ENCODE measurements at places on chromosomes 11 and 22.

- no peak for DNase-seq
These were observed 5.2 kb downstream of the SLC15A3 start for GRCh38 chr11:60946601-60947264.

DNA sequence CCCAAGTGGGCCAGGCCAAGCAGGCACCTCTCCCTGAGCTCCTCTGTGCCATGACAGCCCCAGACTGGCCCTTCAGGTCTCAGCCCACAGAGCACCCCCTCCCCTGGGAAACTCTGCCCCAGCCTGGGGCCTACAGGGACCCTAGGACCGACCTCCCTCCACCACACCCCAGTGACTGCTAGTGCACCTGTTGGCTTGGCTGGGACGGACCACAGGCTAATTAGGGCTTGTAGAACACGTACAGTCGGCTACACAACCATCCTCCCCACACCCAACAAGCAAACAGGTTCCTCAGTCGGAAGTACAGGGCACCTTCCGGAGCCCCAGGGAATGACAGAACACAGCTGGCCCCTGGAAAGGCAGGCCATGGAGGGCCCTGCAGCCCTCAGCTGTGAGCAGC is 4.3 kb downstream of the SBF1 start:
- DNase-seq = no peak

GRCh38 chr22:27065279-27065678 is 407.9 kb downstream of the MIAT start:
- DNase-seq = no peak

GRCh38 chr11:34758262-34758661 is 137.4 kb downstream of the EHF start:
- no peak for DNase-seq

DNA sequence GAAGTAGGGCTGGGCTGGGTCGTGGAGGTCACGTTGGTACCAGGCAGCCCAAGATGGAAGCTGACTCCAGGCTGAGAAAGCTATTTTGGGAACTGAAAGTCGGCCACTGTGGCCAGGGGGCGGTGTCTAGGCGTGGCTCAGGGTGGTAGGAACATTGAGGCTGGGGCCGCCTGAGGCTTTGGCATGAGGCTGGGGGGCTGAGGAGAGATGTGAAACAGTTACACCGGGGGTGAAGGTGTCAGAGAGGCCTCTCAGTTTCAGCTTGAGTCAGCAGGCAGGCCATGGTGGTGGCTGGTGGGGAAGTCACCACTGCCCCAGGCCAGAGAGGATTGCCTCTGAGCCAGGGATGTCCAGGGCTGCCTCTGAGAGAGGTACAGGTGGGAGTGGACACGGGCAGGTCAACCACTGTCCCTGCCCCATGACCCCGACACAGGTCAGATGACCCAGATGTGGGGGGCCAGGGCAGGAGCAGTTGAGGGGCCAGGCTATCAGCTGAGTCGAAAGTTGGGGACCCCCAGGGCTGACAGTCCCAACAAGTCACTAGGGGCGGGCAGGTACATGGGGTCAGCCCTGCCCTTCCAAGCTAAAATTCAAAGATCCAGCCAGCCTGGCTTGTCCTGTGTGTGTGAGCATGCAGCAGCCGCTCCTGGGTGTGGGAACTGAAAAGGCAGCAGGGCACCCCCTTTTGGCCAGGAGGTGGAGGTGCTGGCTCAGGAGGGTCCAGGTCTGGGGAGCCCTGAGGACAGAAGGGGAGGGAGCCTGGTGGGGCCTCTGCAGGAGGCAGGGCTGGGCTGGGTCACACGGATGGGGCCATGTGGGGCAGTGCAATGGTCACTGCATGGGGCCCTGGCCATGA is 7.2 kb downstream of the KCNK7 start:
- peak; percentile 74 for DNase-seq

GRCh38 chr11:35035894-35036408 is 103.0 kb upstream of the CD44 start:
- no peak for DNase-seq

GRCh38 chr11:19779740-19780139 is 67.1 kb downstream of the NAV2 start:
- no peak for DNase-seq

DNA sequence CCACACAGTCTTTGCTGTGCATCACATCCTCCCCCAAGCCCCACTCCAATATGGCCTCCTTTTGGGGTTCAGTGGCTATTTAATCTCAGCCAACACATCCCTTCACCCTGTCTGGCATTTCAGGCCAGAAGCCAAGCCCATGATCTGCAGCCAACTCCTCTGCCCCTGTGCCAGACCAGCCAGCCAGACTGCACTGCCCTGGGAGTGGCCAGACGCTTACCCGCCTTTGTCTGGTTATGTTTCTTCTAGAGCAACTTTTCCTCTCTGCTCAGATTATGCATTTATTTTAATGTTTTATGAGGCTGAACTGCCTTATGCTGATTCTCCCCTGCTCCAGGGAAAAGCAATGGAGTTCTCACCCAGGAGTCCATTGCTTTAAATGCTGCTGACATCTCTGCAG is 206.7 kb upstream of the TBCEL start:
- DNase-seq = no peak

DNA sequence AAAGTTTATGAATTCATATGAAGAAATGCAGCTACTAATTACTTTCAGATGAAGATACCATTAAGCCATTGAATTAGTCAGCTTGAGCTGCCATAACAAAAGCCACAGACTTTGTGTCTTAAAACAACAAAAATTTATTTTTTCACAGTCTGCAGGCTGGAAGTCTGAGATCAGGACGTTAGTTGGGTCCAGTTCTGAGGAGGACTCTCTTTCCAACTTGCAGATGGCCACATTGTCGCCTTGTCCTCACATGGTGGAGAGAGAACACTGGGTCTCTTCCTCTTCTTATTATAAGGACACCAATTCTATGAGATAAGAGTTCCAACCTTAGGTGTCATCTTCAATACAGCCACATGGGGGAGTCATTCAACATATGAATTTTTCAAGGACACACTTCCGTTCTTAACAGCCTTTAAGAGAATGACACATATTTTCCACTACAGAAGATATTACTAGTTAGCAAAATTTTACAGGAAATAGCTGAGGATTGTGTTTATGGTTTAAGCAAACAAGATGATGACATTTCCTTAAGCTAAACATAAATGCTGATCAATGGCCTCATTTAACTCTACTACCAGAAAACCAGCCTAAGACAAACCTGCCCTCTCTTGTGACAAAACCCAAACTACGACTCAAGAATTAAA is 56.0 kb downstream of the DCUN1D5 start:
- DNase-seq = no peak

DNA sequence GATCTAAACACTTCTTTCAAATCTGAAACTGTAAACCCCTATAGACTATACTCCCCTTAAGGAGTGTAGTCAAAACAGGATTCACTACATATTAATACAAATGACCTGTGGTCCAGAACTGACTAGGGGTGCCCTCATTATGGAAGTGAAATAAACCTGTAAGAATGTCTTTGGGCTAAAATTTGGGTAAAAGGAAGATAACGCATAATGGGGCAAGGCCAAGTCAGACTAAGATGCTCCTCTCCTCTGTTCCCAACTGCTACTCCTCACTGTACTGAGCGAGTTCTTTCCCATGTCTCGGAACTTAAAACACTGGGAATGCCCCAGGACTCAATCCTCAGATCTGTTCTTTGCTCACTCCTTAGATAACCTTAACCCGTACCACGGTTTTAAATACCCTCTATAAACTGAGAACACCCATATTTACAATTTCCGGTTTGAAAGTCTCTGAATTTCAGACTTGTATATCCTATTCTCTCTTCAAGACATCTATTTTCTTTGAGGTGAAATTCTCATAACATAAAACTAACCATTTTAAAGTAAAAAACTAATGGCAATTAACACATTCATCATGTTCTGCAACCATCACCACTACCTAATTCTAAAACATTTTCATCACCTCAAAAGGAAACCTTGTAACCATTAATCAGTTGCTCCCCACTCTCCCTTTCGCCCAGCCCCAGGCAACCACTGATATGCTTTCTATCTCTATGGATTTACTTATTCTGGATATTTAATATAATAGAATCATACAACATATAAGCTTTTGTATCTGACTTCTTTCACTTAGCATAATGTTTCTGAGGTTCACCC is 4.0 kb downstream of the THAP12 start:
- DNase-seq = no peak

DNA sequence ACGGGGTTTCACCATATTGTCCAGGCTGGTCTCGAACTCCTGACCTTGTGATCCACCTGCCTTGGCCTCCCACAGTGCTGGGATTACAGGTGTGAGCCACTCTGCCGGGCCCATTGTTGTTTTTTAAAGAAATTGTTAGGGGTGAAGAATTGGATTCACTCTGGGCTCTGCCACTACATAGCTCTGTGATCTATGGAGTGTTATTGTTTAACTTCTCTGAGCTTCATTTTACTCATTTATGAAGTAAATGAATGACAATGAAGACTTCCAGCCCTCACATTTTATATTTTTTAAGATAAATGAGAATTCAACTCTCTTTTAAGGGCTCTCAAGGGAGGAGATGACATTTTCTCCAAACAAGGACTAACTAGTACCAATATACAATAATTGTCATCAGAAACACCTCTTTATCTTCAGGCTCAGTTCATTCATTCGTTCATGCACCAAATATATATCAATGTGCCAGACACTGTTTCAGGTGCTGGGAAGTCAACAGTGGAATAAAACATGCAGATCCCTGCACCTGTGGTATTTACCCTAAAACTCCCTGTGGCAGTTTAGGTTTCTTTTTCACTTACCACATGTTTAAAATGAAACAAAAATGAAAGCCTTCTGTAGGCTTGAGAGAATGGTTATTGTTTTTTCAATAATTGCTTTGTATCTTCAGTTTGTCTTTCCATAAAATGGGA is 23.5 kb upstream of the GRAMD1B start:
- no peak for DNase-seq

- DNase-seq = no peak
These were observed 454.4 kb downstream of the BRD1 start for GRCh38 chr22:49373289-49373666.

DNA sequence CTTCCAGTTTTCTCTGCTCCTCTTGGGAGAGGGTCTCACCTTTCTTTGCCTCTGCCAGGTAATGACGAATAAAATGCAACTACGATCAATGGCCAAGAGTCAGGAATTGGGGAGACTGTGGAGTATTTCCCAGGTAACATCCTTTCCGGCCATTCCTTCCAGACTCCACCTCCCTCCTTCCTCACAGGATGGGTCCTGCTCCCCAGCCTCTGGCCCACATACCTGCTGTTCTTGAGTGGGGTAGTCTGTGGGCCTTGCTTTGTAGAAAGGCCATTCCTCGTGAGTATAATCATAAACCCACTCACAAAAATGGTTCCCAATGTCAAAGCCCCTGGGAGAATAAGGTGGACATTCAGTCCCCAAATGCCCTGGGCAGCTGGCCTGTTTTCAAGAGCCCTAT is 1.5 kb upstream of the CPT1B start:
- no peak for DNase-seq
